ENCODE measurements at places on chromosomes 12 and 14.

GRCh38 chr12:53176750-53177149 is 3.8 kb upstream of the ZNF740 start:
- DNase-seq: no peak

DNA sequence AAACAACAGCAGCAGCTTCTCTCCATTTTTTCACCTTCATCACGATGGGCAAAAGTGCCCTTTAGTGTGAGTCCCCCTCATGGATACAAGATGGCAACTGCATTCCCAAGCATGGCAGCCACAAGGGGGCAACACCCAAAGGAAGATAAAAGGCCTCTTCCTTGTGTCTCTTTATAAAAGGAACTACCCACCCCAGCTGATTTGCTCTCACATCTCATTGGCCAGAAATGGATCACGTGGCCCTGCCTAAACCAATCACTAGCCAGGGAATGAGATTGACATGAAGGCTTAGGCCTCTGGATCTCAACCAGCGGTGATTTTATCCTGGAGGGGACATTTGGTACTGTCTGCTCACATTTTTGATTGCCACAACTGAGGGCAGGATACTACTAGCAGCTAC is 21.9 kb upstream of the IFT81 start:
- no peak for DNase-seq

DNA sequence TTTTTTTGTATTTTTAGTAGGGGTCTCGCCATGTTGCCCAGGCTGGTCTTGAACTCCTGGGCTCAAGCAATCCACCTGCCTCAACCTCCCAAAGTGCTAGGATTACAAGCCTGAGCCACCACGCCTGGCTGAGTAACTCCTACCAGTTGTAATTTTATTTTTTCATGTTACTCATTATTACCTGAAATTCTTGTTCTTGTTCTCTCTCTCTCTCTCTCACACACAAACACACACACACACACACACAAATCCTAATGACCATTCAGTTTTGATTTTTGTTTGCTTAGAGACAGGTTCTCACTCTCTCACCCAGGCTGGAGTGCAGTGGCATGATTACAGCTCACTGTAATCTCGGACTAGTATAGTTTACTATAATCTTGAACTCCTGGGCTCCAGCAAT is 30.2 kb downstream of the DNAL1 start:
- no peak for DNase-seq

GRCh38 chr14:79690960-79691359 is 520.3 kb downstream of the DIO2 start:
- DNase-seq: no peak

- DNase-seq: no peak
Observed at GRCh38 chr14:44791730-44792129, 170.0 kb downstream of the KLHL28 start.

DNA sequence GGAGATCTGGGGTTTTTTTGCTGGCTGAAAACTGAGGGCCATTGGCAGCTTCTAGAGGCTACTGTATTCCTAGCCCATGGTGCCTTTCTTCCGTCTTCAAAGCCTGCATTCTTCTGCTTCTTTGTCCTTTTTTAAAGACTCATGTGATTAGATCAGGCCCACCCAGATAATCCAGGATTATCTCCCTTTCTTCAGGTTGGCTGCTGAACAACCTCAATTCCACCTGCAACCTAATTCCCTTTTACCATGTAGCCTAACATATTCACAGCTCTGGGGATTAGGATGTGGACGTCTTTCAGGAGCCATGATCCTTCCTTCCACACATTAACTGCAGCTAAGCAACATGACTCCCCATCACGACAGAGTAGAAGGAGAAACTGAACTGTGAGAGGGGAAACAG is 985.5 kb downstream of the DIO2 start:
- no peak for DNase-seq

- DNase-seq: no peak
Observed at GRCh38 chr12:64737539-64737938, 21.7 kb downstream of the GNS start.

DNA sequence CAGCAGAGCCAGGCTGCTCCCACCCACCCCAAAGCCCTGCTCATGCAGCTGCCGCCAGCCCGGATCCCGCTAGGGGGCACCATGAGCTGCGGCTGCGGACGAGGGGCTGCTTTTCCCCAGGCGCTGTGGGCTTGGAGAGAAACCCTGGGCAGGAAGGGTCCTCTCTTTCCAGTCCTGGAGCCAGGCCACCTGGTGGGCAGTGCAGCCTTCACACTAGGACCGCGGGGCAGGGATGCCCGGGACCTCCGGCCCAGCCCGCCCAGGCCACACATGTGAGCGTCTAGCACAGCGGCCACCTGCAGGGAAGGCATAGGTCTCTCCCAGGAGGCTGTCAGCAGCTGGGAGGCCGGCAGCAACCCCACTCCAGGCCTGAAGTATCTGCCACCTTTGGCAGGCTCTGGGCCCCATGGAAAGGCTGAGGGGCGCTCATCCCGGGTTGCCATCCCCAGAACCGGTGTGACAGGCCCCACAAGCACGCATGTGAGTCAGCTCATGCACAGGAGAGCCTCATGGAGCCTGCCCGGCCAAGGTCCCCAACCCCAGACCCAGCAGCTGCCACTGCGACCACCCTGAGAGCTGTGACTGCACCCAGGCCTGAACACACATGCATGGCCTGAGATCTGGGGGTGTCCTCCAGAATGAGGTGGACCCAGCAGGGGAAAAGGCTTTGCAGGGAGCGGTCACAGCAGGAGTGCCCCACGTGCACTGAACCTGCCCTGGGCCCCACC is 280.0 kb upstream of the RTL1 start:
- peak; percentile 80 for DNase-seq

DNA sequence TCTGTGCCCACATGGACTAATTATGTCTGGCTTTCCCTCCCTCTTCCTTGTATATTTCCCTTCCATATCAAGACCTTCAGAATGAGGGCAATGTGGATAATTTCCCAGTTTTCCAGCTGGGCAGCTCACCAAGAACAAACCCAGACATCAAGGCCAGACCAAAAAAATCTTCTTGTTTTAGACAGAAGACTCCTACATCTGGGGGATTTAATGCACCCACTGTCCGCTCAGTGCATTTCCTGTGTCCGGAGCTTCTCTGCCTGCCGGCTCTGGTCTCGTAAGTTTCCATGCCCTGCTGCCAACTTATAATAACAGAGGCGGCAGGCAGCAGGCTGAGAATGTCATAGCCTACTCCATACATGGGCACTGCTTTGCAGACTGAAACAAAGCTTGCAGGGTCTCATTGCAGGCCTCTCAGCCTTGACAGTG is 207.2 kb upstream of the BCL2L14 start:
- no peak for DNase-seq

DNA sequence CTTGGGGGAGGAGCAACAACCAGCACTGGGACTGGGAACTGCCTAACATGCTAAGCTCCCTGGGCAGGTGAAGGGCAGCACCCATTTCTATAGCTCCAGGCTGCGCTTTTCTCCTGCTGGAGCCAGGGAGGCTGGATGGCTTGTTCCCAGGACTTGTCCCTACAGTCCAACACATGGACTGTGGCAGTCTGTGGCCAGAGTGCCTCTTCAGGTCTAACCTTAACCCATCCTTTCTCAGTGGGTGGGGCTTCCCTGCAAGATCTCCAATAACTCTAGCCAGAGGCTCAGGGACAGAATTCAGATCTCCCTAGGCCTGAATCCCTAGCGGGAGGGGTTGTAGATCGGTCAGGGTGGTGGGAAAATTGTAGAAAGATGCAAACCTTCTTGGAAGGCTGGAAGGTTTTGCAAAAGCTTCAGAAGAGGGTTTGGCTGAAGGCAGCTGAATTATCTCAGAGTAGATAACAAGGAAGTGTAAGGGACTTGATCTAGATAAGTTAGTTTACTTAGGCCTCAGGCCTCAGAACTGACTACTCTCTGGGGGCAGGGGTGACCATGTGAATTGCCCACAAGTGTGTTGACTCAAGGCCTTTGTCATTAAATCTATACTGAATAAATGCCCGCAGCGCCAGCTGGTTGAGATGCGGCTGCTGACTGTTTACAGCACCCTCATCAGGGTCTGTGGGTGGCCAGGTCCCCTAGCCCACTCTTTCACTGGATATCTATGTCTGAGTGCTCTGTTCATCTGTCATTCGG is 60.7 kb downstream of the SSPN start:
- no peak for DNase-seq

DNA sequence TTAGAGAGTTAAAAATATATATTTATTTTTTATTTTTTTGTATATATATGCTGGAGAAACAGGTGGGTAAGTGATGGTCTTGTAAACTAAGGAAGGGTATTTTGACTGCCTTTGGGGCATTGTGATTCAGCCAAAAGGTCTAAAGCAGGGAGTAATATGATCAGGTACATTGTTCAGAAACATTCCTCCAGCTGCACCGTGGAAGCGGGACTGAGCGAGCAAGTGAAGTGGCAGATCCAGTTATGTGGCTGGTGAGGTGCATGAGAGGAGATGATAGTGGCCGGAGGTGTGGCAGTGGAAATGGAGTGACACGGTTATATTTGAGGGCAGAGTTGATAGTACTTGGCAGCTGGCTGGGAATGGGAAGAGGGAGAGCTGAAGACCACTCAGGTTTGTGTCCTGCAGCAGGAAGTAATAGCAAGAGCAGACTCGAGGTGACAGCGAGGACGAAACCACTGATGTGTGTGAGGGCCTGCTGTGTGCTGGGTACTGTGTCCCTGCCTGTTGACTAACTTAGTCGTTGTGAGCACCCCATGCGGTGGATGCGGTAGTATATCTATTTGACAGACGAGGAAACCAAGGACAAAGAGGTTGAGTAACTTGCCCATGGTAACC is 39.2 kb downstream of the EID3 start:
- DNase-seq: no peak
